ENCODE measurements at places on chromosomes 4 and X.

- no peak for DNase-seq
Observed at GRCh38 chrX:9298221-9298620, 166.6 kb upstream of the TBL1X start.

DNA sequence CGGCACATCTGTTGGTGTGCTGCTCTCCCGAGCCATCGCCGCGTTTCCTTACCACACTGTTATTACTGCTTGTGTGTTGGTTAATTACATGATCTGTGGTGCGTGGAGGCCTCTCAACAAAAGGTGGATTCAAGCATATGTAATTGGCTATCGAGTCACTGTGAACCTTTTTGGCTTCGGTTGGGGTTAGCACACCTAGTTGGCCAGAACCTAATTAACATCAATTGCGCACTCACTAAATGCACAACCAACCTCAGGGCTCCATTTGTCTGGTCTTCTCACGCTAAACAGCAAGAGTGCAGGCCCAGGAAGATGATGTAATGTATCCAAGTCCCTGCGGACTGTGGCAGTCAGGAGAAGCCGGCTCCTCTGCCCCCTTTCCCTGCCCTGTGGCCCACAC lies 17.4 kb downstream of the ENPP6 start:
- no peak for DNase-seq

DNA sequence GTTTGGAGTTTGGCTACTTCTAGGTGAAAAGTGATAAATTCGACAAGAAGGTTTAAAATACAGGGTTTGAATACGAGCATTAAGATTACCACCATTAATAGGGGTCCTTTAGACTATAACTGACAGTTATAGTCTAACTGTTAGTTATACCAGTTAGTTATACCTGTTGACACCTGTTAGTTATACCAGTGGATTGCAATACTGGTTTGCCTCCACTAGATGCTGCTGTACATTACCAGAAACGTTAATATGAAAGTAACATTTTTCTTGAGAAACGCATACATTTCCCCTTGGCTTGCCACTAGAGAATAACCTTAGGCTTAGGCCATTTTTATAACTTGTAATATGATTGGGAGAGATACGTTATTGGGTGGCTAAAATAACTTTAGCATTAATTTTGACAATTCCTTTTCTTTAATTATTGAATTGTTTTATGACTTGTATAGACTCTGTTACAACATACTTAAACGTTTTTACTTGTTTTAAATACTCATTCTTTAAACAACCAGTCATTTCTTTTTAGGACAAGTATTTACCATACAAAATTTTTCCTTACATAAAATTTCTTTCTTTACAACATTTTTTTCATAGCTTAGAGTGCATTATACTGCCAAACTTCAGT lies 911.2 kb downstream of the FSTL5 start:
- no peak for DNase-seq

GRCh38 chrX:119410027-119410819 lies 11.1 kb downstream of the SLC25A43 start:
- DNase-seq = no peak

DNA sequence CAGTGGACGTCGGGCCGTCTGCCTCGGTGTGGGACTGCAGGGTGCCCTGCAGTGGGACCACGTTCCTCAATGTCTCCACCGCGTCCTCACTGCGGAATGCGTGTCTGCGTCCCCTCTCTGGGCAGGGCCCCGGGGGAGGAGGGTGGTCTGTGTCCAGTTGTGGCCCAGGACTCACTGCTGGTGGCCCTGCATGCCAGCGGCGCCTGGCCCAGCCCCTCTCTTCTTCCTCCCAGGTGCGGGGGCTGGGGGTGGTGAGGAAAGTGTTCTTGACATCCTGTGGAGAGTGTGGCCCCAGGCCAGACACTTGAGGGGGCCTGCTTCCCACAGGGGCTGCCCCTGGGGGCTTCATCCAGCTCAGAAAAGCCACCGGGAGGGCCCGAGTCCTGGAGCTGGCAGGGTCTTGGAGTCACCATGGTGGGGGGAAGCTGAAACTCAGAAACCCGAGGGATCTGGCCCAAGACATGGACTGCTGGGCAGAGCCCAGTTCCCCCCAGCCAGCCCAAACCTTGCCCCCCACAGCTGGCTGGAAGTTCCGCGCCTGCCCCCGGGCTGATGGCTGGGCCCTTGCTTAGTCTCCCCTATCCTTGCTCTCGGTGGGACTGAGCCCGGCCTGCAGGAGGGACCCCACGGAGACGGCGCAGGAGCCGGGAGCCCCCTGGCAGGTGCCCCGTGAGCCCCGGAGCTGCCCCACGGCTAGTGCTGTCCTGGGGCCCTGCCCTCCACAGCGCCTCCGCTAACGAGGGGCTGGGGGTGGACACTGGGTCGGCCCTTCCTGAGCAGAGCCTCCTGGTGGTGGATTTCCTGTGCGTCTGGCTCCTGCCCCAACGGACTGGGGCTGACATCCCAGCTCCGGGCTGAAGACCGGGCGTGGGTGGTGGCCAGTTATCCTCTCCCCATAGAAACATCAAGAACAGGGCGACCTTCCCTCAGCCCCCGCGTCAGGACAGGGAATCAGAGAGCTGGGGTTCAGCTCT lies 2.9 kb downstream of the DOK7 start:
- DNase-seq = no peak
